Activated gamma-delta T cell treated with Interleukin-2 at 50 U/mL for 16 hours (primary cell): ENCODE measurements at places on chromosomes 16 and 17.

- DNase-seq = no peak
Observed at GRCh38 chr16:11852092-11852809, 909 bp upstream of the RSL1D1 start.

DNA sequence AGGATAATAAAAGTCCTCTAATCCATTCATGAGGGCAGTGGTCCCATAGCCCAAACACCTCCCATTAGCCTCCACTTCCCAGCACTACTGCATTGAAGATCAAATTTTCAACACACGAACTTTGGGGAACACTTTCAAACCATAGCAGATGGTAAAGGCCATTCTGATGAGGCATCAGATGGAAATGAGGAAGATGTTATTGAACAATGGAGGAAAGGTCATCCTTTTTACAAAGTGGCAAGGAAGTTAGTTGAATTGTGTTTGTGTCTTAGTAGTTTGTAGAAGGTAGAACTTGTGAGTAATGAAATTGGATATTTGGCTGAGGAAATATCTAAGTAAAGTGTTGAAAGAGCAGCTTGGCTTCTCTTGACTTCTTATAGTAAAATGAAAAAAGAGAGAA lies 93.3 kb upstream of the NLRP1 start:
- DNase-seq = no peak

DNA sequence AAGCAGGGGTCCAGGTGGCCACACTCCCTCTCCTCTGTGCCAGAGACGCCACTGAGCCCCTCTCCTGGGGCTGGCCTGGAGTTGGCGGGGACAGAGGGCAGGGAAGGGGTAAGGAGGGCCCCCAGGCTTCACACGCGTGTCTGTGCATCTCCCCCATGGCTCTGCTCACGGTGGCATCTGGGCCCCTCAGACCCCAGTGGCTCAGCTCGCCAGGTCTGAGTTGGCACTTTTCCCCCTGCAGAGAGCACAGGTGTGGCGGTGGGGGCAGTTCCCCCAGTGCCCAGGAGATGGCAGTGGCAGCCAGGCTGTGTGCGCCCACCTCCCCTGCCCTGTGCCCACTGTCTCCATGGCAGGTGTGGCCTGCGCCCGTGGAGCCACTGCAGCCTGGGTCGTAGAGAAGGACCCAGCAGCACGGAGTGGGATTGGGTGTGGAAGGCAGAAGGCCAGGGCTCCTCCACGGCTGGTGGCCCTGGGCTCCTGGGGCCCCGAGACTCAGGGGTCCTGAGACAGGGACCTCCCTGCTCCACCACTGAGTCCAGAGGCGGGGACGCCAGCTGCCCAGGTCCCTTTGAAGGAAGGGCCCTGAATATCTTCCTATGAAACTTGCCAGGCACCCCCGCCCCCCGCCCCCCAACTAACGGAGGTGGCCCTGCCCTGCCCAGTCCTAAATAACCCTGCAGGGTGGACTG lies 4.3 kb upstream of the APRT start:
- DNase-seq = peak; percentile 53

DNA sequence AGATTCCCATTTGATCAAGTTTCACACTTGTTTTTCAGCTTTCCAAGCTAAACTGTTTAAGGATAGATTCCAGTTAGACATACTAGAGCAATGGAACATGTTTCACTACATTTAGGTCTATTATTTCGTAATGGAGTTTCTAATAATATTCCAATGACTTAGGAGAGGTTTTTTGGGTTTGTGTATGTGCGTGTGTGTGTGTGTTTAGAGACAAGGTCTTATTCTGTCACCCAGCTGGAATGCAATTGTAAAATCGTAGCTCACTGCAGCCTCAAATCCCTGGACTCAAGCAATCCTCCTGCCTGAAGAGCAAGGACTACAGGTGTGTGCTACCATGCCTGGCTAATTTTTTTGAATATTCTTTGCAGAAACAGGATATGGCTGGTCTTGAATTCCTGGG lies 426.3 kb downstream of the ZFHX3 start:
- no peak for DNase-seq

- no peak for DNase-seq
Observed at GRCh38 chr17:39143552-39144093, 7.8 kb downstream of the PLXDC1 start.
